GM23248 (cell line): ENCODE measurements at places on chromosomes 2 and 18. TPM values are rescaled to one million over a fixed set of nuclear protein-coding genes. Genes with fewer than 3 reads are reported as not detected.

Gene OST4
- polyA plus RNA-seq: 906 and 942 TPM in 2 replicates

Gene ANKRD23
- polyA plus RNA-seq: 0.95 and 1.4 TPM in 2 replicates

Gene ANKRD30B
- not detected in 2 replicates for polyA plus RNA-seq

Gene IL36G
- polyA plus RNA-seq: not detected in 2 replicates
